Epithelial cell of prostate (primary cell): ENCODE measurements at places on chromosomes 13 and 19.

DNA sequence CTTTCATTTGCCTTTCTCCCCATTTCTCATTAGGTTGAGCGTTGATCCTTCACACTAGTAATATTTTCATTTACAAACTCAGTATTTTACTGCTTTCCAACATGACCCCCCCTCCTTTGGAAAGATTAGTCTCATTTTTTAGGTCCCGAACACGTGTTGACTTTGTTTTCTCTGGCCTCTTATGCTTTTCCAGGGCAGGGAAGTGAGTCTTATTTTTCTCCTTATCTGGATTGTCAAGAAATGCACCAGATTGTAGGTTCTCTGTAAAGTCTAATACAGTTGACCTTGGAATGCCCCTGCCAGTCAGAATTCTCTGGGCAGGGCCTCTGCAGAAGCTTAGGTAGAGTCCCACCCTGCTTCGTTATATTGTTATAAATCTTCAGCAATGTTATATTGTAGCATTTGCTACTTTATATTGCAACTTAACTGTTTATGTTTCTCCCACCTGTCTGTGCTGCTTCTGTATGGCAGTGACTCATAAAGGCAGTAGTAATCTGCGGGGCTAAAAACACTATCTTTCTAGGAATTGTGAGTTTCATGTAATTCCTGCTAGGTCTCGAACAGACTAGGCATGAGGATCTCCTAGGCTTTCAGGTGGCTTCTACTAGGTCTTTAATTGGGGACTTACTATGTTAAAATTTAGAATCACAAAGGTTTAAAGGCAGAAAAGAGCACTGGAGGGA lies 2.0 kb downstream of the TDRD3 start:
- DNase-seq, result no peak

GRCh38 chr13:25118378-25118905 lies 22.5 kb downstream of the PABPC3 start:
- DNase-seq, result no peak

- no peak for DNase-seq
These were observed 1748.3 kb upstream of the PCDH20 start for GRCh38 chr13:63163903-63164302.

DNA sequence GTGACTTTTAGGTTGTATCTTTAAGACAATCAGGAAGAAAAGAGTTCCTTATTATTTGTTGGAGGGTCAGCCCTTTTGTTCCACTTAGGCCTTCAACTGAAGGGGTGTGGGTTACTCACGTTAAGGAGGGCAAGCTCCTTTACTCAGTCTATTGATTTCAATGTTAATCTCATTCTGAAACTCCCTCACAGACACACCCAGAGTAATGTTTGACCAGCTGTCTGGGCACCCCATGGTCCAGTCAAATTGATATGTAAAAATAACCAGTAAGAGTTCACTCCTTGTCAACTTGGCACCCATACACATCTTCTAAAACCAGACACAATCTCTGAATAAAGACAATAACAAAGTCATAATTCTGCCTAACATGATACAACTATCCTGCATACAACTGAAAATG lies 292.9 kb downstream of the KLF5 start:
- no peak for DNase-seq

DNA sequence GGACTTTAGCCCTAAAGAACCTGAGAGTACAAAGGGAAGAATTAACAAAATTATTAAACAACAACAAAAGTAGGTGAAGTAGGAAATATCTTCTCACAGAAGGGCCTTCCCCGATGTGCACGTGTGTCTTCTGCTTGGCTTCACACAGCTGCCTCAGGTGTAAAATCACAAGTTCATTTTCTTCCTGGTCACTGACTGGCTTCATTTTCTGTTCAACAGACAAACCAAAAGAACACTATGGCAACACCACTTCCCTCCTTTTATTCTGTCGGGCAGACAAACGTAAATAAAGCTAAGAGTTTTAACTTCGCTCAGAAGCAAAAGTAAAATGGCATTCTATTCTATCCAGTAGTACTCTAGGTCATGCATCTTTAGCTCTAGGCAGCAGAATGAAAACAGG lies 140.9 kb downstream of the TBC1D4 start:
- DNase-seq, result no peak

DNA sequence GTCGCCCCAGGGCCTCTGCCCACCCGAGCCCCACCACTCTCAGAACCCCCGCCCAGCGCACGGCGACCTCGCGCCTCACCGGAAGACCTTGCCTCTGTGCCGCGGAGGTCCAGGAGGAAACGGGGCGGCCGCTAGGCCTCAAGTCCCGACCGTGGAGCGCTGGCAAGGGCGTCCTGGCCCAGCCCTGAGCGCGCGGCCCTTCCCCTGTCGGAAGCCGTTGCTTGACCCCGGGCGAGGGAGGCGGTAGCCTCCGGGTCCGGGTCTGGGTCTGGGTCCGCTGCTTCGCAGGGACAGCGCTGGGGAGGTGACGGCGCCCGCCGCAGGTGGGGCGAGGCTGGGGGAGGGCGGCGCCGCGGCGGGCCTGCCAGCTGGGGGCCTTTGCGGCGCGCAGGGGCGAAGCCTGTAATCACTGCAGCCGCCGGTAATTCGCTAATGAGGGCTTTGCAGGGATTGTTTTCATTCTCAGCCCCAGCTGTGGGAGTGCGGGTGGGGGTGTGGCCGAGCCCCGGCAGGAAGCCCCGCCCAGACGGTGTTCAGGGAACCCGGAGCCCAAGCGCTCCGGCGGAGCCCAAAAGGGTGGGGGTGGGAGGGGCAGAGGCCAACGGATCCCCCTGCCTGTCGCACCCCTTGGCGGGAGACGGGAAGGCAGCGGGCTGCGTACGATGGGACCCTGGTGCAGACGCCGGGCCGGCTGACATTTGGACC lies 8.6 kb downstream of the C19orf25 start:
- no peak for DNase-seq

GRCh38 chr13:69921156-69921555 lies 186.5 kb upstream of the ATXN8OS start:
- no peak for DNase-seq

DNA sequence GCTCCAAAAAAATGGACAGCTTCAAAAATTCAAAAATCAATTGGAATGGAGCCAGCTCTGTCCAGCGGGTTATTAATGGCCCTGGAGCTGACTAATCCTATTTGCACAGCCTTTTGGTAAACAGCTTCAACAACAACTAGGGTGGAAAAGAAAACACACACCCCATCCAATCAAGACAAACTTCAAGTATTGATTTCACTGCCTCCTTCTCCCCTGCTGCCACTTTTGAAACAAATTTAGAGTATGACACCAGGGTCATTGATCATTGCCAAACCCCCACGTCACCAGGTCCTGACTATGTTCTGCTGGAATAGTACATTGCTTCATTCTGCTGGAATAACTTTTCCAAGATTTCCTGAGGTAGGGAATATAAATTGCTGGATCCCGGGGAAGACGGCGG lies 56.8 kb upstream of the GTF3A start:
- no peak for DNase-seq

DNA sequence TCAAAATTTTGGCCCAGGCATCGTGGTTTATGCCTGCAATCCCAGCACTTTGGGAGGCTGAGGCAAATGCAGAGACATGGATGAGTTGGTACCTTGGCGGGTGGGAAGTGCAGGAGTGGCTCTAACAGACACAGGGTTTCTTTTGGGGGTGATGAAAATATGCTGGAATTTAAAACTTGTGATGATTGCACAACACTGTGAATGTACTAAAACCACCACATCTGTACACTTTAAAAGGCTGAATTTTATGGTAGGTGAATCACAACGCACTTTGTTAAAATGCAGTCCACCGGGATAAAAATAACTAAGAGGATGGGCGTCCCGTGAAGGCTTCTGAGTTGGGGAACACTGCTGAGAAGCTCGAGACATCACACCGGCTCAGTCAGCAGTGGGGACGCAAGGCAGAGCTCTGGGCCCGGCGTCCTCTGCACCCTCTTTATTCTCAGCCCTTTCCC lies 47.1 kb downstream of the MLLT1 start:
- DNase-seq, result no peak

- no peak for DNase-seq
These were observed 2.4 kb downstream of the BLOC1S3 start for GRCh38 chr19:45180936-45181335.

DNA sequence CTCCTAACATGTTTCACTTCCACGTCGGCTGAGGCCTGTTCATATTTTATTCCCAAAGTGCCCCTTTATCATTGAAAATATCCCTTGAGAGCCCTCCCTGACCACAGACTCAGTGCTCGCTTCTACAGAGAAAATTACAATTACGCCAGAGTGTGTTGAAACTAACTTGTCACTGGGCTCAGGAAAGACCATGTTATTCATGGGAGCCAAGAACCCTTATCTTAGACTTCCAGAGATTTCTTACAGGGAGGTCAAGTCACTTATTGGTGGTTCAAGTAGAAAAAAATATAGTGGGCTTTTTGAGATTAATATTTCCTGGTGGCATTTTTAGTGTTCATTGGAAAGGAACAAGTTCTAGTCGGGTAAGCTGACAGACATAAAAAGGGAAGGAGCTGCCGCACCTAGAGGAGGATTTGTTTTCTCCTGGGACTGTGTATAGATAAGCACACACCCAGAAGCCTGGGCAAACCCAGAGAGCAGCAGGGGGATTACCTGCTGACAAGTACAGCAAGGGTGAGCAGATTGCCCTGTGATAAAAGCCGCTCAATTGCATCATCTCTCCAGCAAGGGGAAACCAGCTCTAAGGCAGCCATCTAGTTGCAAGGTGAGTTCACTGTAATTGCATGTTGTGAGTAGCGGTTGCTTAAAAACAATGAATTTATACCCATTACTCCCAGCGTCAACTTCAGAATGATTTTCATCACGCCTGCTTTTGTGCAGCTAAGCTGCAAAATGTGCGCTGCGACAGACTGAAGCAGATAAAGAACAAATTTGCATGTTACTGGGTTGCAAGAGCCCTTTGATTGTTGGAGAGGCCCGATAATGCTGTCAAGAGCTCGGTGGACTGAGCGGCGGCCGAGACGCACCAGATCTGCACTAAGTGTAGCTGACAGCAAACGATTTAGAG lies 46.2 kb downstream of the DCT start:
- DNase-seq, result no peak

DNA sequence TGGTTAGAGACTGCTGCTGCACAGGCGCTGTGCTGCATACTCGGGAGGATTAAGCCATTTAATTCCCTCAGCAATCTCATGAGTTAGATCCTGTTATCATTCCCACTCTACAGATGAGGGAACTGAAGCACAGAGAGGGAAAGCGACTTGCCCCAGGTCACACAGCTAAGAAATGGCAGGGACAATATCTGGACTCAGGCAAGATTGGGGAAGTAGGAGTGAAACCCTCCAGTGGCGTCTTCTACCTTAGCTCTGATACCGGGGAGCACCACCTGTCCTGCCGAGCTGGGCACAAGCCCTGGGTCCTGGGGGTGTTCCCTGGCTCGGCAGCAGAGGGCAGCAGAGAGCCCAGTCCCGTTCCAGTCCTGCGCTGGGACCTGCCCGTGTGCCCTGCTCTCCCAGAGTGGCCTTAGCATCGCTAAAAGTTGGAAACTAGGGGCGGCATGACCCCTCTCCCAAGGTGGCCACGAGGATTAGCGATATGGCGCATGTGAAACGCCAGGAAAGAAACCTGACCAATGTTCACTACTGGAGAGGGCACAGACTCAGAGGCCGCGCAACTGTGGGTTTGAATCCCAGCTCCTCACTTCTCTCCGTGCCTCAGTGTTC lies 20.5 kb downstream of the CYTH2 start:
- DNase-seq, result no peak

- DNase-seq, result no peak
These were observed 8.9 kb downstream of the SGTA start for GRCh38 chr19:2774083-2774679.

- no peak for DNase-seq
These were observed 183.9 kb upstream of the SOX21 start for GRCh38 chr13:94896238-94896637.

- DNase-seq, result no peak
These were observed 25.3 kb downstream of the POMP start for GRCh38 chr13:28684257-28684656.

DNA sequence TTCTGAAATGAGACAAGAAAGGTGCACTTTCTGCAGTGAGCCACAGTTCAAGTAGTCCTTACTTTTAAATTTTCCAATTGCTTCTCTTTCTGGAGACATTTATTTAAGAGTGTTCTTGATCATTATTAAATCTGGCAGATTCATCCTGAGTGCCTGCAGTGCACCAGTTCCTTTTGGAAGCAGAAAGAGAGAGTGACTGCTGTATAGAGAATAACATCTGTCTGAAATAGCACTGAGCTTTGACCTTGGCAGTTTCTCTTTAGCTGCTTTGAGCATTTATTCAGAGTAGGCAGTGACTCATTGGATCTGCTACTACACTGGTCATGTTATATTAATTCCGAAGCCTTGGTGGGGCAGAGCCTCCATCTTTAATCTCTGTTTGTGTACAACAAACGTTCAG lies 1373.7 kb downstream of the PCDH9 start:
- DNase-seq, result no peak

DNA sequence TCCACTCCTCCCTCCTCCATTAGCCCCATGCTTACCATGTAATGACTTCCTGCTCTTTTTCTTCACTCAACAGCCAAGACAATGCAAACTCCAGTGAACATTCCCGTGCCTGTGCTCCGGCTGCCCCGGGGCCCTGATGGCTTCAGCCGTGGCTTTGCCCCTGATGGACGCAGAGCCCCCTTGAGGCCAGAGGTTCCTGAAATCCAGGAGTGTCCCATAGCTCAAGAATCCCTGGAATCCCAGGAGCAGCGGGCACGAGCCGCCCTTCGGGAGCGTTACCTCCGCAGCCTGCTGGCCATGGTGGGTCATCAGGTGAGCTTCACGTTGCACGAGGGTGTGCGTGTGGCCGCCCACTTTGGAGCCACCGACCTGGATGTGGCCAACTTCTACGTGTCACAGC lies 2.9 kb upstream of the PPP1R37 start:
- DNase-seq, result no peak

GRCh38 chr13:46492946-46493345 lies 60.0 kb upstream of the LRCH1 start:
- DNase-seq, result no peak

GRCh38 chr19:44988896-44989556 lies 12.2 kb upstream of the RELB start:
- no peak for DNase-seq

DNA sequence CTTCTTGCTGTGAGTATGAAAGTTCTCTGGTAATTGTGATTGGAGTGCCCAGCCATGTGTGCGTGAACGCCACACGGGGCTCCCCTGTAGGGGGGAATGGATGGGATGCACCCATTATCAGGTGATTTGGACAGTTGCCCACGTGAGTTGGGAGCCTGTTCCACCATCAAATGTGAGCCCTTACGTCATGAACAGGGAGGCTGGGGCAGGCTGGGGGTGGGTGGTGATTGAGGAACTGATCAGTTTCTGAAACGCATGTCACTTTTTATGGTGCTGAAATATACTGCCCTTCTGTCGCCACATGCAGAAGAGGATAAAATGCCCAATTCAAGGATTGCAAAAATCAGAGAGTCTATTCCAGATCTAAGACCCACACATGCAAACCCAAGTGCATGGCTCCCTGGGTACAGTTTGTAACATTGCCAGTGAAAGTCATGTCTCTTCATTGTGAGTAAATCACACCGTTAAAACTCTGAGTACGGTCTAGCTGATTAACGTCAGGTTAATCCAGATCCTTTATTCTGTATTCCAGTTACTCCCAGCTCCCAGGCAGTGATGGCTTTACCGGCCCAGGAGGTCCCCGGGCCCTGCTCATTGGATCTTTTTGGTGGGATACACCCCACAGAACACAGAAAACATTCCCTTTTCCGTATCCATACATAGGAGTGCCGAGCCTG lies 90.2 kb downstream of the RAB20 start:
- DNase-seq, result no peak

- peak; percentile 62 for DNase-seq
These were observed 3.5 kb upstream of the SBNO2 start for GRCh38 chr19:1177322-1178114.
